ENCODE measurements at places on chromosomes 7 and 10.

DNA sequence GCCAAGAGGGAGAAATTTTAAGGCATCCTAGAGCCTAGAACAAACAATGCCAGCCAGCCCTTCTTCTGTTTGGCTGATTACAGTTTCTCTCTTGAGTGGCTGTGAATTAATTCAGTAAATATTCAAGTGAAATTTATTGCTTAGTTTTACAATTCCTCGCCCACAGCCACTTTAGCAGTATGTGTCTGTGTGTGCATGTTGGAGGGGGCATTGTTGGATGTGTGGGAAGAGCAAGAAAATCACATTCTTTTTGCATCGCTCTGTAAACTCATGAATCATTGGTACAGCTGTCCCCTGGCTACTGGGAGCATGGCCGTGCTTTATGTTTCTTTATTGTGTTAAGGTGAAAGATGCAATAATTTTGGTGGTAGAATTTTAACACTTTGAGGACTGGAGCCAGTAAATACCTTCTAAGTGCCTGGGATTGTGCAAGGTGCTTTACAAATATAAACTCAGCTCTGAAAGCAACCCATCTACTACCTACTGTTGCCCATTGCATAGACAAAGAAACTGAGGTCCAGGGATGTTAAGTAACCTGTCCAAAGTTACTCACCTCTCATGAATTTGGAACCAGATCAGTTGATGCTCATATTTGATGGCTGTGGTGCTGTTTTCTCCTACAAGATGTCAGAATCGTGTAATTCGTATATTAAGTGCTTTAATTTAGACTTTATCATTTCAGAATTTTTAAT lies 89.9 kb upstream of the BTBD16 start:
- DNase-seq, result no peak

DNA sequence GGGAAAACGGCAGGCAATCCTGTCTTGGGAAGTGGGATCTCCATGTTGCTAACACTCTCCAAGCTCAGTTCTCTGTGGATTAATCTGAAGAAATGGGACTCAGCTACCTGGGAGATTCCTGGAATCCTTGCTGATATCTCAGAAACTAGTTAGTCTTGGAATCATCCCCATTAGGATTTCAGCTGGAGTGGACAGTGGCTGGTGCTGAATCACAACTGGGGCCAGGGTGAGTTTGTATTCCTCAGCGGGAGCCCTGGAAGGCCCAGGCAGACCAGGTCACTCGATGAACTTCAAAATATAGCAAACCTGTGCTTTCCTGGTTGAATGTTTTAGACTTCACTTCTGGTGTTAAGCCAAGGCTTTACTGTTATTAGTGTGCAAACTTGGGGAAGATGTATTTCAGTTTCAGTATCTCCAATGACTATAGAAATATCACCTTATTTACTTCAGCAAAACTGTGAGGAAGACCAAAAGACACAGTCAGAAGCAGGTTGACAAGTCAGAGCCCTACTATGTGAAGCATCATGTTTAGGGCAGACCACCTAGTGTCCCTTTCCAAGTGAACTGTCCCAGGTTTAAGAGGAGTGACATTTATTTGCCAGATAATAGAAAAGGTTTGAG lies 126.1 kb downstream of the AOAH start:
- DNase-seq, result no peak

DNA sequence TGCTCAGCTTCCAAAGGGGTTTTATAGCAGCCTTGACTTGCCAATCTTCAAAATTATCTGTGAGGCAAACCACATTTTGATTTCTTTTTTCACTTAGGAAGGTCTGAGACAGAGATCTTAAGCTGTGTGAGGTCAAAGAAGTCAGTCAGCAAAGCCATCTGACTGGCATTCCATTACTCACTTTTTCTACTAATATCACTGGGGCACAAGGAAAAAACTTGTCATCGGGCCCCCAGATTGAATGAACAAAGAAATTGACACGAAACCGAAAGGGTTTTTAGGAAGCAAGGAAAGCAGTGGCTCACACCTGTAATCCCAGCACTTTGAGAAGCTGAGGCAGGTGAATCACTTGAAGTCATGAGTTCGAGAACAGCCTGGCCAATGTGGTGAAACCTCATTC lies 78.5 kb upstream of the FRMD4A start:
- DNase-seq, result no peak

- no peak for DNase-seq
These were observed 42.1 kb downstream of the NOD1 start for GRCh38 chr7:30436518-30436917.

GRCh38 chr10:76550806-76551205 lies 1086.8 kb downstream of the KCNMA1 start:
- DNase-seq, result no peak

DNA sequence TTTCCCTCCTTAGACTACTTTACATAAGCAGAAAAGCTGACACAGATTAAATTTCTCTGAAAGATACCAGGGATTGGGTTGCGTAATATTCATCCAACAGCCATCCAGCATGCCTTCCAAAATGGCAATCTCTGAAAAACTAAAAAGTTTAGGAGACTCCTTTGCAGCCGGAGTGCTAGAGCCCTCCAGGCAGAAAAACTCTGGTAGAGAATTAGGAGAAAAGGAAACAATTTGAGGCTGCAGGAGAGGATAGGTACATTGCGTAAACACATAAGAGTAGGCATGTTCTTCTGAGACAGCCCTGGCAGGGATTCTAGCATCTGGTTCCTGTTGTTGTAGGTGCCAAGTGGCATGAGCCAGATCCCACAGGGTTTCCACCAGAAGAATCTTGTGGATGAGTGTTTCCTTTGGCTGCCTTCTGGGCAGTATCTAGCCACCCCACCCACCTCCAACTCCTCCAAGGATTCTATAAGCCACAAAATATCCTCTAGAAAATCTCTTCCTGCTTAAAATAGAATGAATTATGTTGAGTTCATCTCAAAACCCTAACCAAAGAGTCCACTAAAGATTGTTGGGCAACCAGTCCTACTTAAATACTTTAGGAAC lies 402.4 kb downstream of the HGF start:
- DNase-seq, result no peak

DNA sequence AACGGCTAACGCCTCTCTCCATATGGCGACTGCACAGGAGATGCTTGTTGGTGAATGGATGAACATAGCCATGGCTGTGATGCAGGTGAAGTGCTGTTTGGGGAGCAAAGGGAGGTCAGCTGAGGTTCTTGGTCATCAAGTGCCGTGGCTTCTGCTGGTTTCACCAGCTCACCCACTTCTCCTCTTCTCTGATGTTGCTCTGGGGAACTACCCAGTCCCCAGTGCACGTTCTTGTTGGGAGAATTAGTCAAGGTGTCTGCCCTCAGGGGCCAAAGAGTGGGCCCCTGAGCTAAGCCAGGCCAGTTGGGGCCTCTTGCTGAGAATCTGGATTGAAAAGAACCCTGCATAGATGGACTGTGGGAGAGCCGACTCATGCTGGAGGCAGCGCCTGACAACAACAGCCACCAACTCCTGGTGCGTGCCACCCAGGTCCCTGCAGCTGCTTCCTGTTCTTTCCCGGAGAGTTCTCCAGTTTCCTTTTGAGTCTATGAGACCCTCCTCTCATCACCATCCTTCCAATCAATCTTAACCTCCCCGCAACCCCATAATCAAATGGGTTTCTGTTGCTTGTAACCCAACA lies 3.0 kb downstream of the BTBD16 start:
- DNase-seq, result no peak
